Smooth muscle cell of the brain vasculature (primary cell): ENCODE measurements at places on chromosomes 5 and 9.

DNA sequence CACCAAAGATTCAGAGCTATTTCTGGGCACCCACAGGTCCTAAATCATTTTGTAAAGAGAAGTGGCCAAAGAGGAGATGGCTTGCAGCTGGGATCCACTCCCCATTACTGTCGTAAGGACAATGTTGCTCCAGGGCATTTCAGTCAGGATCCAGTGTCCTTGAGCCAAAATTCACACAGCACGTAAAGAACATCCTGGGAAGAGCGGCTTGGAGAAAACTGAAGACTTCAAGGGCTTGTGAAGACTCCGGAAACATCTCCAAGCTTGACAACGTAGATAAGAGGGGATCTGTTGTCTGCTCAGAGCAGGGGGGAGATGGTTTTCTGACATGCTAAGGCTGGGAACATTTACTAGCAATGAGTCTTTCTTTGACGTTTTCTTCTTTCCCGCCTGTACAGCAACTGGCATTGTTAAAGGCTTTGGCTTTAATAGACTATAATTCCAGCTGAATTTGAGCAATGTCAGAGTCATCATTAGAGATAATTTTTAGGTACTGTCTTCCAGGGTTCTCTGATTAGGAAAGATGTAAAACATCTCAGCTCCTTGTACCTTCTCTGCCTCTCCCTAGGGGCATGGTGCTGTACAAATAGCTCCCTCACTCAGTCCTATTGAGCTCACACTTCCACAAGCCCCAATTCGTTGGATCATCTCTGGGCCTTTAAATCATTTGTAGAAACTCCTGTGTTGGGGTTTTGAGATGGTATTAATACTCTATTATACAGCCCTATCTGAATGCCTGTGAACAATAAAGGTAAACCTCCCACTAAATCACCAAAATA lies 39.7 kb downstream of the EGFLAM start:
- no peak for DNase-seq

GRCh38 chr5:141320225-141321169 lies at the start of gene TAF7:
Gene TAF7 (minus strand): TSS chr5:141320784. CDS start chr5:141320044, 740 bp downstream.
- DNase-seq = peak; percentile 91

- DNase-seq = no peak
These were observed 28.1 kb downstream of the ACSL6 start for GRCh38 chr5:131983244-131983771.

DNA sequence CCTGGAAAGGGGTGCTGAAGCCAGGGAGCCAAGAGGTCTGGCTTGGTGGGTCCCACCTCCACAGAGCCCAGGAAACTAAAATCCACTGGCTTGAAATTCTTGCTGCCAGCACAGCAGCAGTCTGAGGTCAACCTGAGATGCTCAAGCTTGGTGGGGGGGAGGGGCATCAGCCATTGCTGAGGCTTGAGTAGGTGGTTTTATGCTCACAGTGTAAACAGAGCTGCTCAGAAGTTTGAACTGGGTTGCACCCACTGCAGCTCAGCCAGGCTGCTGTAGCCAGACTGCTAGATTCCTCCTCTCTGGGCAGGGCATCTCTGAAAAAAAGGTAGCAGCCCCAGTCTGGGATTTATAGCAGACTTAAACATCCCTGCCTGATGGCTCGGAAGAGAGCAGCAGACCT lies 55.5 kb upstream of the FBXL17 start:
- DNase-seq = no peak

- peak; percentile 41 for DNase-seq
These were observed 29.0 kb upstream of the FAM174A start for GRCh38 chr5:100505984-100506670.

DNA sequence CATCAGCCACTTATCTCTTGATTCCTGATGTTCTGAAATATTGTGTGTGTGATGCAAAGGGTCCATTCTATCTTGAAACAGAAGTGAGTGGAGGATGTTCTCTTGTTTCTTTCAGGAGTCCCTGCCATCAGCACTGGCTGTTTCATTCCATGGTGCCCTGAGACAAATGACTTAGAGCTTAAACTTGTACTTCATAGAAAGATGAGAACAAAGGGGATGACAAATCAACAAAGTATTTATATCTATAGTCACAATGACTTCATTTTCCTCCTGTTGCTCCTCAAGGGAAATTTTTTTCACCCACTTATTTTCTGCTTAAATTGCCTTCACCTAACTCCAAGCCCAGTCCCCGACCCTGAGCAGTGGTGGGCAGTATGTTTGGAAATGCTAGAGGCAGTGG lies 171.6 kb downstream of the TARS1 start:
- no peak for DNase-seq

GRCh38 chr5:548256-548655 lies 24.0 kb upstream of the SLC9A3 start:
- DNase-seq = no peak

DNA sequence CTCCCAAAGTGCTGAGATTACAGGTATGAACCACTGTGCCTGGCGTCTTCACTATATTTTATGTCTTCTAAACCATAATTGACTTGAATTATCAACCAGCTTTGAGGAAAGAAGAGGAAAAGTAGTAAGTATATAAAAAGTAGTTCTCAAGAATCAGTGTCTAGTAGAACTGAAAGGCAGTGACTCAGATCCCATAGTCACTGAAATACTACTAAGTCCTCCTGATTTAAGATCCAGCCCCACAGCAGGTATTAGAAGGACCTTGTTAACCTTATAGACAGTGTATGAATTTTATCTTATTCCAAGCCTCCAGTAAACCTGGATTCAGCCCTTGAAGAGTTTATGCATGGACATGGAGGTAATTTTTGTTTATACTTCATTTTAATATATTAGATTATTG lies 31.5 kb downstream of the LNPEP start:
- no peak for DNase-seq

GRCh38 chr5:31663519-31663918 lies 24.6 kb downstream of the PDZD2 start:
- DNase-seq = no peak

- DNase-seq = no peak
These were observed 16.6 kb upstream of the ENTREP1 start for GRCh38 chr9:69308206-69308931.

DNA sequence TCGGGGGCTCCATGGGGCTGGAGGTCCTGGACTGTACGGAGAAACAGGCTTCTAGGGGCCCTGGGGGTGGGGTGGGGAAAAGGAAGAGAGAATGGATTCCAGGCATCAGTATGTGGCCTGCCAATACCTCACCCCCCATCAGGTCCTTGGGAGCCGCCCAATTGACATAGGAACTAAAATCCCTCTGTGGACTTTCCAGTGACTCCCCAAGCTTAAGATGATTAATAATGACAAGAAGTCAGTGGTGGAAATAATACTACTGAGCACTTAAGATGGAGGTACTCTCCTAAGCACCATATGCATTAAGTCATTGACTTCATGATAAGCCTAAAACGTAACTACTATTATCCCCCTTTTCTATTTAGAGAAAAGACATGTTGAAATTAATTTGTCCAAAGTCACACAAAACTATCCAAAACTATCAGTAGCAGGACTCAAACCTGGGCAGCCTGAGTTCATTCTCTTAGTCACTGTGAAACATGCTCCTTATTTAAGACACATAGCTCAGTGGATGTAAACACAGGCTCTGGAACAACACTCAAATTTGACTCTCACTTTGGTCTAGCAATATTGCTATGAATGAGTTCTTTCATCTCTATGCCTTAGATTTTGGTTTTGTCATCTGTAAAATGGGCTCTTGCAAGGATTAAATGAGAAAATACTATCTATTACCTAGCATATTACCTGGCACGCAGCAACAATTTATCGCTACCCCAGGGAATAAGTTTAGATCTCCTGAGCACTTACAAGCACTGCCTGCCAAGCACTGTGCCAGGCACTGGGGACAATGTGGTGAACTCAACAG lies 9.5 kb downstream of the SPRY4 start:
- no peak for DNase-seq

DNA sequence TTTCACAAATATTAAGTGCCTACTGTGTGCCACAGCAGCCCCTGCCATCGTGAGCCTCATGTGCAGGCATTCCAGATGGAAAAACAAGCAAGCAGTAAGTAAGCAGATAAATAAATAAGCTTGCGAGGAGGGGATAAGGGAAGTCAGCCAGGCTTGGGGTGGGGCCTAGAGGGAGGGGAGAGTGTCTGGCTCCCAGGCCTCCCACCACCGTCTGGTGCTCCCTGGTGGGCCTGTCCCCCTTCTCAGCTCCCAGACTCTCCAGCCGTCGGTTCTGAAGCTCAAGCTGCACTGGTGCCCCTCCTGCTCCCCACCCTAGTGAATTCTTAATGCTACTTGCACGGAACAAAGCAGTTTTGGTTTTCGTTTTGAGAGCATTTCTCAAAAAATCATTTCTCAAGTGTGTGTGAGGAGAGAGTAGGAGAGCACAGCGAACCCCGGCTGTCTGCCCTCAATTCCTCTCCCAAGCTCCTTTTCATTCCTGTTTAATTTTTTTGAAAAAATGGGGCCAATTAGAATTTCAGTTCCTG lies 6.6 kb upstream of the IER5L start:
- DNase-seq = no peak

GRCh38 chr5:180646963-180647305 lies 2.5 kb downstream of the FLT4 start:
- no peak for DNase-seq

DNA sequence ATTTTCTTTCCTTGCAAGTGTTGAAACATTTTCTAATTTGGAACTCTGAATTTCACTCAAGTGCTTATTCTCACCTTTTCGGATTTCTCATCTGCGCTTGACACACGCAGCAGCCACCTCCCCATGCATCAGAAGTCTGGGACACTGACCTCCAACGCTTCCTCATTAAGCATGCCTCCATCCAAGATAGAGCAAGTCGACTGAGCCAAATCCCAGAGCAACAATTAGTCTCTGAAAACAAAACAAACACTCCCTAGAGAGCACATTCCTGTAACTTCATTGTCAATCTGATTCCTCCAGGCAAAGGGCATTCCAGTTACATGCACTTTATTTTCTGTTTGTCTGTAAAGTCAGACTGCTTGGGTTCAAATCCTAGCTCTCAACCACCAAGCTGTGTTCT lies 5.7 kb downstream of the CD180 start:
- DNase-seq = no peak

- no peak for DNase-seq
These were observed 485.9 kb upstream of the KLF4 start for GRCh38 chr9:107975426-107976010.

DNA sequence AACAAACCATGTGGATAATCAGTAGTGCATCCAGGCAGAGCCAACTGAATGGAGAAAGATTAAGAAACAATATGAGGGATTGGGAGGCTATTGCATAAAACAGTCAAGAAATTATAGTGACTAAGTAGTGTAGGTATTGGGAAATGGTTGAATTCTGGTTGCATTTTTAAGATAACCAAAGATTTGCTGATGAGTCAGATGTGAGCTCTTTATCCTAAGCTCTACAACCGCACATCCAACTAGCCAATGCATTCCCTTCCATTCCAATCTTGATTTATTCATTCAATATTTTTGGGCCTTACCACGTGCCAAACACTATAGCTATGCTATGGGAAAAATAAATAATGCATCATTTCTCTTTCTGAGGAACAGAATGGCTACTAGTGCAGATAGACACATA lies 524.5 kb upstream of the RGMB start:
- no peak for DNase-seq

DNA sequence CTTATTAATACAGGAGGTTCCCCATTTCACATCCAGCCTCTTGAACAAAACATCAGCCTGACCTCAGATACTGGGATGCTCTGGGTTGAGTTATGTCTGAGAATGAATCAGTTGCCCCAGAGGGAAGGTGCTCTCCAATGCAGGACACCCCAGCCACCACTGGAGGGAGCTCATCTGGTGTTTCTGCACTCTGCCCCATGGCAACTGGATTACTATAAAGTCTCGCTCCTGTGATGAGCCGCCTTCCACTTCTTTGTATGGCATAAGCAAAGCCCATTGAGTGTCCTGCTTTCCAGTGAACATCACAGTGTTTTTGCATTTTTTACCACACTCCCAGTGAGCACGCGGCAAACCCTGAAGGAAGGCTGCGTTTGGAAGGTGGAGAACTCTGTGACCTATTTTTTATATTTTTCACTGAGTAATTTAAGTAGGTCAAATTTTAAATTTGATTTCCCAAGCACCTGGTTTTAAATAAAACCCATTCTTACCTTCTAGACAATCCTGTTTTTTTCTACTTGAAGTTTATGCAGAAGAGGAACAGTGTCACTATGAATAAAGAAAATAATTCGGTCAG lies 176.9 kb upstream of the WWC1 start:
- DNase-seq = no peak

DNA sequence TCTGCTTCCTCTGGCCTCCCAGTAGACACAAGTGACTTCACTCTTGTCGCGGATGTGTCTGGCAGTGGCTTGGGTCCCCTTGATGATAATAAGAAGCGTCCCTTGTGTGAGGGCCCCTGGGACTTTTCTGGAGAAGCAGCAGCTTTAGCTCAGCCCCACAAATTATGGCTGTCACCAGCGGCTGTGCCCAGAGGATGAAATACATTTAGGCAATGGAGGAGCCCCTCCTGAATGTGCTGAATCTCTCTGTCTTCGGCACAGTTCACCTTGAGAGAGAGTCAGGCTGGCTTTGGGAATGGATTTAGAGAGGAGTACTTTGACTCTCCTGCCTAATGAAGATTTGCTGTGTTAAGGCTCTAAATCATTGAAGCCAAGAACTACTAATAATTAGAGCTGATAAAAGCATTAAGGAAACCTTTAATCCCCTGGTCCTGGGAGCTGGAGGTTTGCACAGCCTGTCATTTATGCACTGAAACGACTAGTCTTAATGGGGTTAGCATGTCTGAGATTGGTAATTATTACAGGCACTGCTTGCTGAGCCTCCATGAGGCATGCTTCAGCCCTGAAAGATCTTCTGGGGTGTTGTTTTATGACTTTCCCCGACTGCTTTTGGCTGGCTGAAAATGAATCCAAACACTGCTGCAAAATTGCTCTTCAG lies 127.0 kb downstream of the TENT4A start:
- no peak for DNase-seq

DNA sequence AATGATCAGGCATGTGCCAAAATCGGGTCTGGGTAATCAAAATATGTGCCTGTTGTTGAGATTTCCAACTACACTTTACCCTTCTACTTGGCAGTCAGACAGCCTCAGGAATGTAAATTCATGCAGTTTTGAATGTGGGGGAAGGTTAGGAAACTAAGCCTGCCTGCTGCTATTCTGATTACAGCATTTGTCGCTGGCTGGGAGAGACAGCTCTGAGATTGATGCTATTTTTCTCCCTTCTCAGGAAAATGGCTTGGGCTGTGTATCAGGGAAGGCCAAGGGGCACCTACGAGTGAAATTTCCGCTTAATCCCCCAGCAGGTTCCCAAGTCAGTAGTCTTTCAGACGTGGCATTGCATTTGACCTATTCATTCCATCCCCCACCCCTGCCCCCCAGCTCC lies 3.6 kb upstream of the RGS7BP start:
- no peak for DNase-seq

DNA sequence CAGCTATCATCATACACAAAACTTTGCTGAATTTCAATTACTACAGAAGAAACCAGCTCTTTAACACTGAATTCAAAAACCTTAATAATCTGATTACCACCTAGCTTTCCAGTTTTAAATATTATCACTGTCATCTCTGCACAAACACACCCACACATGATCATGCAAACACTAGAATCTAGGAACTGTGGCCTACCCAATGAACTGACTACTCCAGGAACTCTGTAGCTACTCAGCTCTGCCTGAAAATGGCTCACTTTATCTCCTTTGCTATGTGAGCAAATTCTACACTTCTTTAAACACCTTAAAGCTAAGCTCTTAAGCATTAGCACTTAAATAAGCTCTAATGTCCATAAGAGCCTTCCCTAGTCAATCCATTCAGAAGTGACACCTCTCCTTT lies 123.3 kb upstream of the DPYSL3 start:
- no peak for DNase-seq

GRCh38 chr5:135137146-135137915 lies 103.3 kb upstream of the PITX1 start:
- DNase-seq = no peak

GRCh38 chr5:142441616-142442015 lies 116.8 kb upstream of the SPRY4 start:
- DNase-seq = no peak
